ENCODE measurements at places on chromosomes 2 and 18.

DNA sequence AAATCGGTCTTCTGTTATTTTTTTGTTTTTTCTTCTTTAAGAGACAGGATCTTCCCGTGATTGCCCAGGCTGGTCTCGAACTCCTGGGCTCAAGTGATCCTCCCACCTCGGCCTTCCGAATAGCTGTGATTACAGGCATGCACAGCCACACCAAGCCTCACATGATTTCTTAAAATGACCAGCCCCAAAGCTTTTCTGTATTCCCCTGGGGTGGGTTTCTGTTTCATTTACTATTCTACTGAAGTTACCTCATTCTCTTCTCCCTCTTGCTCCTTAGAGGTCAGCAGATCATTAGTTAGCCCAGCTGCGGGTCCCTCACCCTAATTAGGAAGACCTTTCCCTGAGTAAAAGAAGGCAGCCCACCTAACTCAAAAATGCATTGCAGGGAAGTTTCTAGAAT is 27.6 kb downstream of the SLC1A4 start:
- DNase-seq = no peak

DNA sequence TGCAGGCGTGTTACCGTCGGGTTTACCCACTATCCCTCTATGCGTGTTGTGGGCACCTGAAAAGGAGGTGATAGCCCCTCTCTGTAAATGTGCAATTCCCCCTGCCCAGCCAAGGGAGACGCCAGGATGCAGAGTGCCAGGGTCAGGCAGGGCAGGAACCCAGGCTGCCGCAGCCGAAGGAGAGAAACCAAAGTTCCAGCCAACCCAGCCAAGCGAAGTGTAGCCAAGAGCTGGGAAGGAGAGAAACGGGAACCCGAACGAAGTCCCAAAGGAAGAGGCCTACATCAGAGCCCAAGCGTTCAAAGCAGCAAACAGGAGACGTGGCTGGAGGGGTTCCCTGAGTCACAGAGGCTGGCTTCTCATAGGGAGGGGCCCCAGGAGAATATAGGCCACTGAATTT is 24.2 kb upstream of the SPR start:
- DNase-seq = no peak

DNA sequence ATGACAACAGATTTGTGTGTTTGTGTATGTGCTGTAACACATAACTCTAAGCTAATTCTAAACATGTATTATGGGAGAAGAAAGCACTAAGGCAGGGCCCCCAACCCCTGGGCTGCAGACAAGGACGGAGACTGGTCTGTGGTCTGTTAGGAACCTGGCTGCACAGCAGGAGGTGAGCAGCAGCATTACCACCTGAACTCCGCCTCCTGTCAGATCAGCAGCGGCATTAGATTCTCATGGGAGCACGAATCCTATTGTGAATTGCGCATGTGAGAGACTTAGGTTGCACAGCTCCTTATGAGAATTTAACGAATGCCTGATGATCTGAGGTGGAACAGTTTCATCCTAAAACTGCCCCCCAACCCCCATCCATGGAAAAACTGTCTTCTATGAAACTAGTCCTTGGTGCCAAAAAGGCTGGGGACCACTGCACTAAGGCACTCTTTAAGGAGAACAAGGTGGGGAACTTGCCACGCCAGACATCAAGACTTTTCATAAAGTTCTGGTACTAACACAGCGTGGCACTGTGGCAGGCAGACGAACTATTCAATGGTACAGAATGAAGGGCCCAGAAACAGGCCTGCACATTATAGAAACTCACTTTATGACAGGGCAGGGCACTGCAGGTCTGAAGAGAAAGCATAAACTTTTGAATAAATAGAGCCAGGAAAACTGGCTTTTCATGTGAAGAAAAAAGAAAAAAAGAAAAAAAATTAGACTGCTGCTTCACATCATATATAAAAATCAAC is 14.0 kb downstream of the REEP1 start:
- DNase-seq = no peak

DNA sequence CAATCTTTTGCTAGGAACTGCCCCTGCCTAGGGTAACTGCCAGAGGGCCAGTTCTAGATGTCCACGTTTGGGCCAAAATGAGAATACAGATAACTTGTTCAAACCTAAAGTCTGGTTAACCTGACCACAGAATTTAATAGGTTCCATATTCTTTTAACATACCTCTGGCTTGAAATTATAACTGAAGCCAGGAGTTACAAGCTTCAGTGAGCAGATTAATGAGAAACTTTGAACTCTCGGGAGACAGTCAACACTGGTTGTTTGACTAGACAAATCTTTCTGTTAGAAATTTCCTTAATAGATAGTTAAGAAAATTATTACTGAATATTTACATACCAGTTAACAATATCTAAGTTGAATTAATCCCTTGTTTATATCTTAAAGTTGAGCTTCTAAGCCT is 110.0 kb upstream of the KLF7 start:
- DNase-seq = no peak
